ENCODE measurements at places on chromosomes 11 and 22.

- no peak for DNase-seq
Observed at GRCh38 chr22:19610518-19611253, 86.5 kb upstream of the CLDN5 start.

DNA sequence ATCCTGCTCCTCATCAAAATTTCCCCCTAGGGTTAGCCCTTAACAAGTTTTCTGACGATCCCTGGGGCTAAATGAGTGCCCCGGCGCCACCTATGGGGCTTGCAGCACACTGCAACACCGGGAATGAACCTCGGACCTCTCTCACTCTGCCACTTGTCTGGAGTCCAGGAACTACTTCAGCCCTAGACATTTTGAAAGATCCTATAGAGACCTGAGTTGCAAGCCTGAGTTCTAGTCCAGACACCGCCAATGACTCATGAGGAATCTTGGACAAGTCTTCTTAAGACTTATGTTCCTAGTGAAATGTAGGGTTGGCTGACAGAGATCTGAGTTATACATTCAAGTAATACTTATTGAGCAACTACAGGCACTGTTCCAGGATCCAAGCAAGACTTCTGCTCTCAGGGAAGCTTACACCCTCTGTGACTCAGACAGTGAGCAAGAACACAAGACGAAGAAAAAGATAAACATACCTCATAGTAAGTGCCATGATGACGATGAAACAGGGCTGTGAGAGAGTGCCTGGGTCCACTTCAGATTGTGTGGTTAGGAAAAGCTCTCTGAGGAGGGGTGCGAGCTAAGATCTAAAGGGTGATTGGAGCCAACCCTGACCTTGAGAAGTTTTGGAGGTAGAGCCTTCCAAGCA, 10.2 kb upstream of the STK33 start:
- no peak for DNase-seq

DNA sequence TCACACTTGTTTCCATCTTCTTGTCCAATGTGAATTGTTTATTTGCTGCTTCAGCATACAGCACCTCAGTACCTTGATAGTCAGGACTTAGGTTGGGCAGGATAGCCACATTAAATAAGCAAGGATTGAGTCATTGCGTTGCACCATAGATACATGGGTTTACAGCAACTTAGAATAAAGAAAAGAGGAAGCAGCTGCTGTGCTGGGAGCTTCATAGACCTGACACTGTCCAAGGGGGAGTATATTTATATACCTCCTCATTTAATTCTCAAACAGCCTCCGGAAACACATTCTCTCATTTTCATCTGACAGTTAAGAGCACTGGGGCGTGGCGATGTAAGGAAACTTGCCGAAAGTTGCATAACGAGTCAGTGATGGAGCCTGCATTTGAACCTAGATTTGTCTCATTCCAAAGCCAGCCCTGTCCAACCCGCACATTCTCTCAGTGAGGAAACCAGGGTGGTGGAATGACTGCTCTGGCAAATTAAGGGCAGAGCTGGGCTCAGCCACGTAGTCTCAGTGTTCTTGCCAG, 42.2 kb downstream of the UBASH3B start:
- no peak for DNase-seq

GRCh38 chr11:117869604-117870003, 6.9 kb downstream of the FXYD6 start:
- DNase-seq: no peak

DNA sequence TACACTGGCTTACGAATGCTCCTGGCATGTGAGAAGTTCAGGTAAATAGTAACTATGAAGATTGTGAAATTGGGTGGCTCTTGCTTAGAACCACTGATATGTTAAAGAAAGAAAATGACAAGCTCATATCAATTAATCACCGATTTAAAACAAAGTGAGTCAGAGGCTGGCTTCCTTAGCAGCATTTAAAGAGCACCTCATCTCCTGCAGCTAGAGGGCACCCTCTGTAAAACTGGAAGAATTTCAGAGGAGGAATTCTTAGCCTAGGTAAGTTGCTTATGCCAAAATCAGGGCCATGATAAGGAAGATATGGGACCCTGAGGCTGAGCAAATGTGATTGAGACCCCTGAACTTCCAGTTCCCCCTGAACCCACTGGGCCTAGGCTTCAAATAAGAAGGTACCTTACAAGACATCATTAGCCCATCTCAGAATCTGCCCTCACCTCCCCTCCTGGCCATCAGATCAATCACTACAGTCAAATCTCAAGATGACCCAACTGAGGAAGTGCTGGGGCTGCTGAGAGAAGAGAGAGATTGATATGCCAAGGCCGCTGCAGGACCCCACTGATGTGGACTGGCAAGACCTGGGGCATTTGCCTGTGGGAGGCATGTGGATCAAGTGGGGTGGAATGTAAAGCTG, 8.6 kb upstream of the CD3E start:
- no peak for DNase-seq

GRCh38 chr11:26193694-26194365, 138.1 kb upstream of the ANO3 start:
- DNase-seq: no peak

- peak; percentile 75 for DNase-seq
Observed at GRCh38 chr11:27362749-27363575, at the start of gene CCDC34. CCDC34 (minus strand) TSS chr11:27363215; CDS start chr11:27363194, 21 bp downstream.

- DNase-seq: no peak
Observed at GRCh38 chr11:44814881-44815592, 88.3 kb downstream of the TSPAN18 start.

- no peak for DNase-seq
Observed at GRCh38 chr11:61571869-61572268, 9.0 kb downstream of the SYT7 start.

All from stimulated activated CD4-positive, alpha-beta T cell treated with anti-CD3 and anti-CD28 coated beads, Interleukin-15, amount 100 ng/mL, for 1 hour (primary cell).